Breast epithelium (tissue), 4 donors: ENCODE measurements at places on chromosomes 4 and X.

- H3K36me3 ChIP-seq: no peaks in the 10 kb centered on the region
- peaks cover 26% of the 10 kb centered on the region for H3K27me3 ChIP-seq
- no peak overlapping the region for H3K27ac ChIP-seq
Observed at GRCh38 chrX:21376636-21377035, 2.4 kb downstream of the CNKSR2 start.

GRCh38 chr4:3346146-3346545 lies 53.3 kb downstream of the RGS12 start:
- no peaks in the 10 kb centered on the region for H3K4me1 ChIP-seq
- no peak overlapping the region for H3K4me3 ChIP-seq
- H3K27ac ChIP-seq: no peak overlapping the region
- no peaks in the 10 kb centered on the region for H3K27me3 ChIP-seq

GRCh38 chr4:111022758-111023157 lies 399.9 kb upstream of the PITX2 start:
- H3K4me1 ChIP-seq: no peaks in the 10 kb centered on the region
- DNase-seq: no peak
- no peaks in the 10 kb centered on the region for H3K27me3 ChIP-seq
- H3K27ac ChIP-seq: no peak overlapping the region
- H3K4me3 ChIP-seq: no peak overlapping the region

GRCh38 chr4:67055319-67055718 lies 490.0 kb downstream of the CENPC start:
- no peak for DNase-seq
- H3K27me3 ChIP-seq: no peaks in the 10 kb centered on the region
- no peak overlapping the region for H3K4me3 ChIP-seq
- no peaks in the 10 kb centered on the region for H3K36me3 ChIP-seq
- no peak overlapping the region for H3K27ac ChIP-seq

DNA sequence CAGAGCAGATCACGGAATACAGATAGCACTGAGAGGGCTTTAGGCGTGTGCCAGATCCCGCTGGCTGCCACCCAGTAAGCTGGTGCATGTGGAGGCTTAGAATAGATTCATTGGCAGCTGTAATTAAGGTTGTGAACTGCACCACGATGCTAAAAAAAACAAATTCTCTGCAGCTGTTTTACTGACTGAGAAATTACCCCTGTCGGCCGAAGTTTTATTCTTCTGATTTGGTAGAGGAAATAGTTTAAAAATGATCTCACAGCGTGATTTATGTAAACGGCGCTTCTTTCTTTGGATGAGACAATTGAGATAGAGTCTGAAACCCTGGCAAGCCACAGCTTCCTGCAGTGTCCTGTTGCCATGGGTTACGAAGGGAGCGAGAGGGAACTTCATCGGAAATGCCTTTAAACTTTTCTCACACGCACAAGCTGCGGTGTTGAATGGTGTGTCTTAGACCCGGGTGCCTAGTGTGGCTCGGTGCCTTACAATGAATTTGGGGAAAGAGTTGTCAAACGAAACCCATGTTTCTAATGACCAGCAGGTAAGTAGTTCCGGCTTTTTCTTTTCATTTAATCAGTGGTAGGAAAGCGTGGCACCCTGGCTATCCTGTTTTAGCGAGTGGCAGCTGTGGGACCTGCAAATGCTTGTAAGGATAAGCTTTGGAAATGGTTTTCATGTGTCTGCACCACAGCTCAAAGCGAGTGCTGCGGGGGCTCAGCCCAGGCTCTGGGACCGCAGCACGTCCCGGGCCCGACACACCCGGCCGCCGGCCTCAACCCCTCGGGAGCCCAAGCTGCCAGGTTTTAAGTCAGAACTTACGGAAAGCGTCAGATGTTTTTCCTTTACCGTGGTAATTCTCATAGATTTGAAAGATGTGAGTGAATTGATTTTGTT lies 71.7 kb upstream of the HGFAC start:
- H3K27me3 ChIP-seq: no peaks in the 10 kb centered on the region
- no peak overlapping the region for H3K27ac ChIP-seq
- peaks cover 6% of the 10 kb centered on the region for H3K4me1 ChIP-seq
- H3K4me3 ChIP-seq: peak overlapping the region; percentile 14
- DNase-seq: no peak

GRCh38 chrX:1323315-1323714 lies 13.3 kb upstream of the IL3RA start:
- no peak for DNase-seq
- no peak overlapping the region for H3K4me3 ChIP-seq
- no peak overlapping the region for H3K27ac ChIP-seq

- no peak overlapping the region for H3K27ac ChIP-seq
- H3K4me3 ChIP-seq: no peak overlapping the region
- H3K27me3 ChIP-seq: no peaks in the 10 kb centered on the region
Observed at GRCh38 chr4:180219080-180219479, 2024.1 kb upstream of the TENM3 start.

- H3K4me1 ChIP-seq: no peaks in the 10 kb centered on the region
- H3K36me3 ChIP-seq: no peaks in the 10 kb centered on the region
- DNase-seq: no peak
- no peak overlapping the region for H3K27ac ChIP-seq
Observed at GRCh38 chrX:130158311-130158710, 7.3 kb downstream of the AIFM1 start.

GRCh38 chrX:15679246-15679645 lies 14.6 kb upstream of the CLTRN start:
- H3K4me1 ChIP-seq: no peaks in the 10 kb centered on the region
- H3K27me3 ChIP-seq: no peaks in the 10 kb centered on the region
- no peak overlapping the region for H3K27ac ChIP-seq

- H3K4me3 ChIP-seq: no peak overlapping the region
- H3K27me3 ChIP-seq: peaks cover 2% of the 10 kb centered on the region
- H3K36me3 ChIP-seq: no peaks in the 10 kb centered on the region
- H3K27ac ChIP-seq: no peak overlapping the region
- DNase-seq: no peak
Observed at GRCh38 chr4:4182835-4183568, 43.7 kb downstream of the OTOP1 start.

DNA sequence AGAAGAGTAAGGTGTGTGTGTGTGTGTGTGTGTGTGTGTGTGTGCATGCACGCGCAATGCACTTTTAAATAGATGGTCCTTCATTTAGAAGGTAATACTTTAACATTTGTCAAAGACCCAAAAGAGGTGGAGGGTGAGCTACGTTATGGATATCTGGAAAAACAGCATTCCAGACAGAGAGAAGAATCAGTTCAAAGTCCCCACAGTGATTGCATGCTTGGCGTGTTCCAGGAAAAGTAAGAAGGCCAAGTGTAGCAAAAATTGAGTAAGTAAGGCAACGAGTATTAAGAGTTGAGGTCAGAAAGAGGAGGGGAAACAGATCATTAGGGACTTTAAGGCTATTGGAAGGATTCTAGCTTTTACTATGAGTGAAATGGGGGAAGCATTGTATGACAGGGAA lies 21.9 kb upstream of the GABRE start:
- no peak overlapping the region for H3K4me3 ChIP-seq
- H3K27me3 ChIP-seq: no peaks in the 10 kb centered on the region
- H3K36me3 ChIP-seq: no peaks in the 10 kb centered on the region
- H3K4me1 ChIP-seq: no peaks in the 10 kb centered on the region
- no peak for DNase-seq

GRCh38 chr4:128468123-128468989 lies 180.7 kb upstream of the PGRMC2 start:
- no peaks in the 10 kb centered on the region for H3K4me1 ChIP-seq
- no peak for DNase-seq
- no peak overlapping the region for H3K4me3 ChIP-seq
- H3K27me3 ChIP-seq: no peaks in the 10 kb centered on the region
- peak overlapping the region; percentile 31 for H3K27ac ChIP-seq

DNA sequence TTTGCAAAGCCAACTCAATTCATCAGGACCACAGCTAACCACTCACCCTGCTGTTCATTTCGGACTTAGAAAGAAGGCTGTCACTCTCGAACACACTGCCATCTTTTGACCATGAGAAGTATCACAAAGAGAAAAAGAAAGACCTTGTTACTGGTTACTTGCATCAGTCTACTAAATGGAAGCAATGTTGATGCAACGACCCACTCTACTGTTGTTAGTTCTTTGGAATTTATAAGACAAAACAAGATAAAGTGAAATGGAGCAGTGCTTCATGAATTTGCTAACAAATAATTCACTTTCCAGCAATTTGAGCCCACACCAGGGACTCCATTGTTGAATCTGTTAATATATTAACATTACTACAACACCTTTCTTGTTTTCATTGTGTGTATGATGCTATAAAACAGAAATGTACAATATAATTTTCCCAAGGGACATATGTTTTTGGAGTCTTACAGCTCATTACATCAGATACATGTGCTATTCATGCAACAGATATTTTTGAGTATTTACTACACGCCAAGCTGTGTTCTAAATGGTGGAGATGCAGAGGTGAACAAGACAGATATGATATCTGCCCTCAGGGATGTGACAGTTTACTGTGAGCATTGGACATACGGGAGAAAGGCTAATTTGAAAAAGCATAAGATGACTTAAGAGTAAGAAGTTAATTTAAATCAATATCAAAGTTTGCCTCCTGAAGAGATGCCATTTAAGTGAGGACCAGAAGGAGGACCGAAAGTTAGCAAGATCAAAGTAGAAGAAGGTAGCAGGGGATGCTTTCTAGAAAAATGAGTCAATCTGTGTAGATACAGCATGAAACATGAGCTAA lies 87.2 kb downstream of the AREG start:
- DNase-seq: no peak
- H3K4me1 ChIP-seq: no peaks in the 10 kb centered on the region
- H3K4me3 ChIP-seq: no peak overlapping the region
- no peaks in the 10 kb centered on the region for H3K36me3 ChIP-seq
- H3K27ac ChIP-seq: no peak overlapping the region

DNA sequence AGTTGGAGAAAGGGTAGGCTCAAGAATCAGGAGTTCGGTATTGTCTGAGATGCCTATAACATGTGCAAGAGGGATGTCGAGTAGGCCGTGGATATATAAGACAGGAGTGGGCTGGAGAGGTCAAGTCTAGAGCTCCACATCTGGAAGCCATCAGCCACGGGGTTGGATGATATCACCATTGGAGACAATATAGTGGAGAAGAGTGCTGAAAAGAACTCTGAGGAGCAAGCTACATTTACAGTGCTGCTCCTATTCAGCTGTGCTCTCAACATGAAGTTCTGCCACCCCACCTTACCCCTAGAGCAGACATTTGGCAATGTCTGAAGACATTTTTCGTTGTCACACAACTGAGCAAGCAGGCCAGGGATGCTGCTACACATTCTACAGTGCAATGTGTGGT lies 20.9 kb upstream of the PLAC1 start:
- no peak overlapping the region for H3K4me3 ChIP-seq
- no peak for DNase-seq
- no peaks in the 10 kb centered on the region for H3K27me3 ChIP-seq
- H3K36me3 ChIP-seq: no peaks in the 10 kb centered on the region

DNA sequence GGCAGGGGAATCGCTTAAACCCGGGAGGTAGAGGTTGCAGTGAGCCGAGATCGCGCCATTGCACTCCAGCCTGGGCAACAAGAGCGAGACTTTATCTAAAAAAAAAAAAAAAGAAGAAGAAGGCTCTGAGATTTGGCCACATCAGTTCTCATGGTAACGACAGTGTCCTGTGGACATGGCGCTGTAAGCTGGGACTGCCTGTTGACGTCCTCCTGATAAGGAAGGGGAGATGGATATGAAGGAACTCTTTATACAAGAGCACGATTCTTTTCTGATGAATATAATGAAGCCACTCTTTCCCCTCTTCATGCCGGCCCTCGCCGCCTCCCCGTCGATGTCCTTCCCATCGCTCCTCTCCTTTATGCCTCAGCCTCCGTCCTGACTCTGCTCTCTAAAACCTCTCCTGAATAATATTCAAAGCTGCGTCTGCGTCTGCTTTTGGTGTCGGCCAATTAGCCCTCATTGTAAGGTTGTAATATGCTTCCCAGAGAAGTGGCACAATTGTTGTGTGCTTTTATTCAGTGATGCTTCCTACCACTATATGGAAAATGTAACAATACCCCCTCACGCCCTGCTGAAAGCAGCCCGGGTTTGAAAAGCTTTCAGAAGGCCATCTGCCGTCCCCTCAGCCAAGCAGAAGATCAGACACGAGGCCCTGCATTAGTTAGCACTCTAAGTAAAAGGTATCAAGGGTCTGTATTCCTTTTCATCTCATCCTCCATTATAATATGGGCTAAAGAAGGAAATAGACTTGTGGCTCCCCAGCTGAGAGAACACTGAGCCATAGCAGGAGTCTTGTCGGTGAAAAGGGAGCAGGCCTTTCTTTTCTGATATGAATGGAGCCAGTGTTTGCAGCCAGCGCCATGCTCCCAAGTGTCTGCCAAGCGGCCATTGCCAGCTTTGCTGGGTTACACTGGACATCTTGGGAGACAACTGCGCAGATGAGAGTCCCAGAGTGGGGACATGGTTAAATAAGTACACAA lies 22.1 kb upstream of the SCOC start:
- no peaks in the 10 kb centered on the region for H3K36me3 ChIP-seq
- no peaks in the 10 kb centered on the region for H3K27me3 ChIP-seq
- no peaks in the 10 kb centered on the region for H3K4me1 ChIP-seq
- H3K4me3 ChIP-seq: no peak overlapping the region
- DNase-seq: no peak
- H3K27ac ChIP-seq: no peak overlapping the region

GRCh38 chrX:22959204-22959920 lies 40.4 kb upstream of the DDX53 start:
- H3K36me3 ChIP-seq: no peaks in the 10 kb centered on the region
- no peak overlapping the region for H3K4me3 ChIP-seq
- no peaks in the 10 kb centered on the region for H3K4me1 ChIP-seq
- DNase-seq: no peak
- H3K27ac ChIP-seq: no peak overlapping the region

- H3K4me3 ChIP-seq: no peak overlapping the region
- no peak for DNase-seq
- H3K36me3 ChIP-seq: no peaks in the 10 kb centered on the region
- H3K27me3 ChIP-seq: no peaks in the 10 kb centered on the region
- H3K4me1 ChIP-seq: peaks cover 30% of the 10 kb centered on the region
Observed at GRCh38 chr4:6991771-6992557, 51.2 kb upstream of the TADA2B start.

GRCh38 chr4:183328832-183329231 lies 6.6 kb upstream of the CLDN24 start:
- H3K4me1 ChIP-seq: no peaks in the 10 kb centered on the region
- H3K27ac ChIP-seq: no peak overlapping the region
- H3K4me3 ChIP-seq: no peak overlapping the region
- no peaks in the 10 kb centered on the region for H3K36me3 ChIP-seq
- H3K27me3 ChIP-seq: no peaks in the 10 kb centered on the region
- no peak for DNase-seq

DNA sequence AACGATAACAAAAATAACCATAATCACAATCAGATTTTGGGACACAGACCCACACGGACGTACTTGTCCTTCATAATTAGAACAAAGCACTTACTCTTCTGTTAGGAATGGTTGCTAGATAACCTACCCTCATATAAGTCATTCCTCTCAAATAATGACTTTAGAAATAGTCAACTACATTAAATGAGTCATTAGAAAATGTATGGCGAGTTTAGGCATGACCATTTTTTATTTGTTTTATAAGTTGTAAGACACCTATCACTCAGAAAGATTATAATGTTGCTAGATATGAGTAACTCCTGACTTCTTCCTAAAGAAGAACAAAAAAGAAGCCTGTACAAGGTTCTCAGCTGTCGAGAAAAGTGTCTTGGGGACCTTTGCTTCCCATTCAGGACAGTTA lies 1637.5 kb upstream of the PCDH7 start:
- H3K27me3 ChIP-seq: no peaks in the 10 kb centered on the region
- no peak overlapping the region for H3K27ac ChIP-seq
- H3K4me3 ChIP-seq: no peak overlapping the region
- no peak for DNase-seq
- no peaks in the 10 kb centered on the region for H3K4me1 ChIP-seq
- no peaks in the 10 kb centered on the region for H3K36me3 ChIP-seq

- H3K4me1 ChIP-seq: no peaks in the 10 kb centered on the region
- no peak overlapping the region for H3K27ac ChIP-seq
- no peak overlapping the region for H3K4me3 ChIP-seq
- no peaks in the 10 kb centered on the region for H3K36me3 ChIP-seq
Observed at GRCh38 chr4:76280488-76281441, 25.8 kb upstream of the STBD1 start.
